ENCODE measurements at places on chromosomes 3 and 15. TPM values are rescaled to one million over a fixed set of nuclear protein-coding genes. Genes with fewer than 3 reads are reported as not detected.

- no peaks in the 10 kb centered on the region for H3K27me3 ChIP-seq
- no peak for ATAC-seq
- H3K27ac ChIP-seq, result no peak overlapping the region
- no peaks in the 10 kb centered on the region for H3K36me3 ChIP-seq
Measured at GRCh38 chr3:133859381-133860234, 36.1 kb downstream of the RAB6B start.

The SKIL gene
- total RNA-seq, result 32.1 TPM

DNA sequence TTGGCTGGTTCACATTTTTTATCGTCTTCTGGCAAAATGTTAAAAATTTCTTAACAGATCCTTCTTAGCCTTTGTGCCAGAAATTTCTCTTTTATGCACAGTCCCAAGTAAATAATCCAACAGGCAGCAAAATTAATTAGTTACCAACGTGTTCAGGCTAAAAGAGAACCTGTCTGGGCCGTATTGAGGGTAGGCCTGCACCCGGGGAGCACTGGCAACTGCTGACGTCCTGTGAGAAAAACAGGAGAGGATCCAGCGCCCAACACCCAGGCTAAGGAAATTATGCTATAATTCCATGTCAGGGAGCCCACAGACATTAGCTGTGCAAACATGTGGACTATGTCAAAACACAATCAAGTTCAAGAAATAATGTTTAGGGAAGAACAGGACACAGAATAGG is 30.7 kb upstream of the CSTA start:
- H3K4me3 ChIP-seq, result no peak overlapping the region
- H3K27me3 ChIP-seq, result no peaks in the 10 kb centered on the region
- H3K4me1 ChIP-seq, result no peaks in the 10 kb centered on the region
- H3K36me3 ChIP-seq, result no peaks in the 10 kb centered on the region
- no peak for ATAC-seq

GRCh38 chr3:197356275-197356674 is 57.9 kb upstream of the DLG1 start:
- no peak overlapping the region for H3K4me3 ChIP-seq
- peaks cover 34% of the 10 kb centered on the region for H3K4me1 ChIP-seq
- ATAC-seq, result no peak
- no peaks in the 10 kb centered on the region for H3K36me3 ChIP-seq
- H3K27me3 ChIP-seq, result no peaks in the 10 kb centered on the region
